ENCODE measurements at places on chromosomes 12 and 14.

DNA sequence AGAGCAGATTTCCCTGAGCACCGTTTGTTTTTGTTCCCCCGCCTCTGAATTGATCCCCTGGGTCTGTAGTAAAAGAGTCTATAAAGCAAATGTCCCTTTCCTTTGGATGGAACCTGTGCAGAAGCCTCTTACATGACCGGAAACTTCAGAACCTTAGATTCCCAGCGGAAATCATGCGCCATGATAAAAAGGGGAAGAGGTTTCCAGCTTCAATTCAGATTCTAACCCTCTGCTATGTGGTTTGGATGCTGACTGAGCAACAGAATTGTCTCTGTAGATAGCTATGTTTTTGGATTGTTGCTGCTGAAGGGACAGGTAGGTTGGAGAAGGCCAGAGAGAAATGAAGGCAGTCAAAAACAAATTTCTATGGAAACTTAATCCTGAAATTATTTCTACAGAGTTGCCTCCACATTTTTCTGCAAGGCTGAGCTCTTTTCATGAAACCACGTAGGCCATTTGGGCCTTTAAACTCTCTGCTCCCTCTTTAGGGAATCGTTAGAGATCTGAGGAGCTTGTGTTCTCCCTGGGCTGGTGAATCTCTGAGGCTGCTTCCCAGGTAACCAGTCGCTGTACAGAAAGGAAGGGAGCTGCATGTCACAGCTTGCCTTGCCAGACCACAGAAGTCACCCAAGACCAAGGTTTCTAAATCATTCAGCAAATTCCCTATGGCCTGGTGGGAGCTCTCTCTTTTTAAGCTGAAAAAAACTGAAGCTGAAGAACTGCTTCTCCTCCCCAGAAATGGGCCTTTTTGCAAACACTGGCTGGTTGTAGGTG is 28.7 kb upstream of the OR10P1 start:
- DNase-seq, result no peak

GRCh38 chr12:2561367-2561766 is 233.4 kb upstream of the FKBP4 start:
- DNase-seq, result no peak

- DNase-seq, result no peak
Observed at GRCh38 chr14:102213984-102214658, 74.4 kb downstream of the WDR20 start.

DNA sequence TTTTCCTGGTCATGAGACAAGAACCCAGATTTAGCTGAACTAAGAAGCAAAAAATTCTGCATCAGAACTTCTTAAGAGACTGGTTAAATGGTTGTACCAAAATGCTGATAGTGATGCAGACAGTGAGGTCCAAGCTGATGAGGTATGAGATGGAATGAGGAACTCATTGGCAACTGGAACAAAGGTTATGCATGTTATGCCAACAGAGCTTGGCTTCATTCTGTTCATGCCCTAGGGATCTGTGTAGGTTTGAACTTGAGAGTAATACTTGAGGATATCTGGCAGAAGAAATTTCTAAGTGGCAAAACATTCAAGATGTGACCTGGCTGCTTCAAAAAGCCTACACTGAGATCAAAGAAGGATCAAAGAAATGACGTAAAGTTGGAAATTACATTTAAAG is 398.0 kb downstream of the FSCB start:
- DNase-seq, result no peak

All from NCI-H1105 (cell line).